ENCODE measurements at places on chromosomes 6 and 20.

GRCh38 chr6:143002686-143003085 lies 57.7 kb upstream of the HIVEP2 start:
- DNase-seq, result no peak

- peak; percentile 97 for DNase-seq
Observed at GRCh38 chr6:26216359-26216885, 129.2 kb downstream of the HFE start.

GRCh38 chr20:64065974-64066343 lies 3.0 kb downstream of the TCEA2 start:
- peak; percentile 75 for DNase-seq

GRCh38 chr20:5024982-5025381 lies 23.7 kb upstream of the SLC23A2 start:
- no peak for DNase-seq

GRCh38 chr6:136487759-136488425 lies 62.3 kb downstream of the MAP7 start:
- no peak for DNase-seq

GRCh38 chr20:52427960-52428359 lies 236.4 kb upstream of the ZFP64 start:
- no peak for DNase-seq

- DNase-seq, result no peak
Observed at GRCh38 chr6:161853657-161854056, 579.8 kb upstream of the AGPAT4 start.

- no peak for DNase-seq
Observed at GRCh38 chr6:155219299-155219698, 44.5 kb upstream of the CLDN20 start.

GRCh38 chr6:139542351-139542750 lies 167.9 kb upstream of the CITED2 start:
- DNase-seq, result no peak

GRCh38 chr20:48017509-48017908 lies 232.2 kb upstream of the SULF2 start:
- DNase-seq, result no peak

All from CD4-positive, alpha-beta T cell treated with Interferon alpha-2 for 1 hour (primary cell).